Ecto neural progenitor cell (in vitro differentiated cells): ENCODE measurements at places on chromosomes 6 and 20.

GRCh38 chr6:14452567-14453527 lies 335.3 kb downstream of the CD83 start:
- no peak for DNase-seq

DNA sequence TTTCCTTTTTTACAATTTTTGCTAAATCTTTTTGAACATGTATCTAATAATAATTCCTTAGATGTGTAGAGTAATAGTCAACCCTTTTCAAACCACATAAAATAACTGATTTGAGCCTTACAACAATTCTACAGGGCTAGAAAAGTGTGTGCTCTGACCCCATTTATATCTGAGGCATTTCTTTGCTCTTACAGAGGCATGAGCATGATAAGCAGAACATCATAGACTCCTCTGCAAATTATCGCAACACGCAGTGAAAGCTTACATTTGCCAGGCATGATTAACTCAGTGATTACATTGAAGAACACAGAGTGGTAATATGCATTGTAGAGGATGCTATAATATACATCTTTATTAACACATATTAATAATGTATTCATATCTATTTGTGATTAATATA lies 120.4 kb downstream of the SIM1 start:
- no peak for DNase-seq

GRCh38 chr20:19112828-19113227 lies 99.6 kb upstream of the SLC24A3 start:
- DNase-seq = peak; percentile 2

DNA sequence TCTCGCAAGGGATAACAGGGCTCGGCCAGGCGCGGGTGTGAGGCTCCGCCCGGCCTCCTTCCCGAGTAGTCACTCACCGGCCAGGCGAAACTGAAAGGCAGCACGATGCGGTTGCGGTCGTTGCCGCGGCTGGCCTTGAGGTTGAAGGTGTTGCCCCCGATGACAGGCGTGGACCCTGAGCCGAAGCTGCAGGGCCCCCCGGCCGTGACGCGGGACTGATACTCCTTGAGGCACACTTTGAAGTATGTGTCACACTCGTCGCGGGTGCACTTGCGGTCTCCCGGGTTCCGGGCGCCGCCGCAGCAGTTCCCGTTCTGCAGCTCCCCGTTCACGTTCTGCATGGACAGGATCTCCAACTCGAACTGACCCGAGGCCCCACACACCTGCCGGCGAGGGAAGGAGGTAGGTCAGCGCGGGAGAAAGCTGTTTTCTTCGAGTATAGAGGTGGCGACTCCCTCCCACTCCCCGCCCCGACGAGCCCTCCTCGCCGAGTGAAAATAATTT lies 1.1 kb downstream of the JAG1 start:
- DNase-seq = peak; percentile 63

- no peak for DNase-seq
These were observed 18.7 kb downstream of the ZNF391 start for GRCh38 chr6:27407153-27407814.

DNA sequence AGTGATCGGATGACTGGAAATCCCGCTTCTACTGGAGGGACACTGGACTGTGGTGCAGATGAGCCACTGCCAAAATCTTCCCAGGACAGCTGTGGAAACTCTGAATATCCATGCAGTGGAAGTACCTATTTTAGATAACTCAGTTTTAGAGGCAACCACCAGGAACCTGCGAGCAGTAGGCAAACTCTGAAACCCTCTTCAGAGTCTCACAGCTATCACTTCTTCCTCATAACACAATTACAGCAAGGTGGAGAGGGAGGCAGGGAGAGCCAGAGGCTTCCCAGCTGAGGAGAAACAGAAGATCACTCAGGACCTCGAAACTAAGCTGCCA lies 322.8 kb upstream of the NT5E start:
- DNase-seq = no peak

GRCh38 chr6:23403460-23403859 lies 722.6 kb upstream of the NRSN1 start:
- DNase-seq = no peak

DNA sequence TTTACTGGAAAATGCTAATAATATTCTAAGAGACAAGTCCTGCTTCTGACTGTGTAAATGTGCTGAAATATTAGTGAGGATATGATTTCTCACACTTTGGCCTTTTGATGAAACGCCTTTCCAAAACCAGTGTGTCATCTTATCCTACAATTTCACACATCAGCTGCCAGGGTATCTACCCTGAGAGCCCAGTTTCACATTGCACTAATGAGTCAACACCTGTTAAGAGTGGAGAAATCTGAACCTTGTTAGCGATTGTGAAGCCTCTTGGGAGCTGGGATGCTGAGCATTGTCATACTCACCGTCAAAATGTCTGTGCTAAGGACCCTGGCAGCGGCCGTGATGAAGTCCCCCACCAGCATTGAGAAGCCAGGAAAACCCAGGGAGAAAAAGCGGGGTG lies 166.0 kb downstream of the RALGAPA2 start:
- DNase-seq = no peak

GRCh38 chr20:17946572-17947473 lies 21.8 kb downstream of the SNX5 start:
- no peak for DNase-seq

DNA sequence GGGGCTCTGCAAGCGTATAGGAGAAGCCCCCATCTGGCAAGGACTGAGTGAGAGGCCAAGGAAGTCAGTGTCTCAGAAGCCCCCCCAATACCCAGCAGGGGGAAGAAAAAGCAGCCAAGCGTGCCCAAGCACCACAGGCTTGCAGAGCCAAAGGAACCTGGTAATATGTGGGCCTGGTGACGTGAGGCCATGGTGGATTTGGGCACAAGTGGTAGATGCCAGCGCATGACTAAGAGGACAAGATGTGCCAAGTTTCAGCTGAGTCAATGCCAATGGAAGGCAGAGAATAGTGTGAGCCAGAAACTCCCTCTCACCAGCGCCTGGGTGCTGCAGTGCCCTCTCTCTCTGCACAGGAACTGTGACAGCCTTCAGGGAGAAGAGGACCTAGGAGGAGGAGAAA lies 110.0 kb downstream of the QRSL1 start:
- DNase-seq = no peak

- no peak for DNase-seq
These were observed 16.6 kb downstream of the LAMA2 start for GRCh38 chr6:128899341-128900050.

DNA sequence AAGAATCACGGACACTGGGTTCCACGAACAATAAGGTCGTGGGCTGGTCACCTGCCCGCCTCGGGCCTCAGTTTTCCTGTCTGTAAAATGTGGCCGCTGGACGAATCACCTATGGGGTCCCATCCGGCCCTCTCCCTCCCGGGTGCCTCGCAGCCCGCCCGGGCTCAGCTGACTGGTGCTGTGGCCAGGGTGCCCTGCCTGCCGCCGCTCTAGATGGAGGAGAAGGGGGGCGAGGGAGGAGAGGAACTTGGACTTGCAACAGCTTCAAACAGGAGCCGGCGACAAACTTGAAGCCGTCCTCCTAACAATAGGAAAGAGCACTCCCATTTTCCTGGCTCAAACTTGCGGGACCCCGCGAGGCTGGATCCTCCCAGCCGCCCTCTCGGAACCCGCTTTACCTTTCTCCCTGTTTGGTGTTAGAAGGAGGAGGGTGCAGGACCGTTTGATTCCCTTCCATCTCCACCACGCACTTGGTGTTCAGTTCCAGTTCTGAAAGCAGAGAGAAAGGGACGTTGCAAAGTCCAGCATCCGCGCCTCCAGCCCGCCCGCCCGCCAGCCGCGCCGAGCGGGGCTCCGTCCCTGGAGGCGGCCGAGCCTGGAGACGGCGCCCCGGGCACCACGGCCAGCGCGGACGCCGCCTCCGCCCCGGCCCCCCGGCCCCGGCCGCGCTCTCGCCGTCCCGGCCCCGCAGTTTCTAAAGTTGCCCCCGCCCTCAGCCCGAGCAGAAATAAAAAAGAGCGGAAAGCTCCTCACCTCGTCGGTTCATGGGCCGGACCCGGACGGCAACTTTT lies 584 bp downstream of the KIF13A start:
- DNase-seq = peak; percentile 66

- no peak for DNase-seq
These were observed 83.9 kb upstream of the LGSN start for GRCh38 chr6:63403725-63404124.

DNA sequence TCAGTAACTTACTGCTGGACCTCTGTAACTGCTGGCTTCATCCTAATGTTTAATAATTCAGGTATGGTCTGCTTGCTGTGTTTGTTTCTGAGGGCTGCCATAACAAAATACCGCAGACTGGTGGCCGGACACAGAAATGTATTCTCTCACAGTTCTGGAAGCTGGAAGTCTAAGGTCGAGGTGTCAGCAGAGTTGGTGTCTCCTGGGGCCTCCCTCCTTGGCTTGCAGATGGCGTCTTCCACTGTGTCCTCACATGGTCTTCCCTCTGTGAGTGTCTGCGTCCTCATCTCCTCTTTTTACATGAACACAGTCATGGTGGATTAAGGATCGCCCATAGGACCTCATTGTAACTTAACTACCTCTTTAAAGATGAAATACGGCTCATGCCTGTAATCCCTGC lies 389.7 kb upstream of the JARID2 start:
- DNase-seq = no peak

DNA sequence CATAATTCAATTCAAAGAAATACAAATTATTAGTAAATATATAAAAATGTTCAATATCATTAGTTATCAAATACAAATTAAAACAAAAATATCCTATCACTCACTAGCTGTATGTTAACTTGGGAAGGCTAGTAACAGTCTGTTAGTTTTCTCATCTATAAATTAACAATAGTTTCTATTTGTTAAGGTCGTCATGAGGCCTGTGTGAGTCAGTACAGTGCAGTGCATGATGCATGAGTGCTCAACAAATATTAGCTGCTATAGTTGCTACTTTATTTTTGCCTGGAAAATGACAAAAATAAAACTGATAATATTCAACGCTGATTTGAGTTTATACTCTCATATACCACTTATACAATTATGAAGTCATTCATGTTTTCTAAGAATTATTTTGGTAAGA lies 401.6 kb upstream of the RUNX2 start:
- DNase-seq = no peak
